Iris pigment epithelial cell (primary cell): ENCODE measurements at places on chromosomes 1 and 21.

- DNase-seq = no peak
Measured at GRCh38 chr1:182806015-182806678, 16.6 kb downstream of the NPL start.

DNA sequence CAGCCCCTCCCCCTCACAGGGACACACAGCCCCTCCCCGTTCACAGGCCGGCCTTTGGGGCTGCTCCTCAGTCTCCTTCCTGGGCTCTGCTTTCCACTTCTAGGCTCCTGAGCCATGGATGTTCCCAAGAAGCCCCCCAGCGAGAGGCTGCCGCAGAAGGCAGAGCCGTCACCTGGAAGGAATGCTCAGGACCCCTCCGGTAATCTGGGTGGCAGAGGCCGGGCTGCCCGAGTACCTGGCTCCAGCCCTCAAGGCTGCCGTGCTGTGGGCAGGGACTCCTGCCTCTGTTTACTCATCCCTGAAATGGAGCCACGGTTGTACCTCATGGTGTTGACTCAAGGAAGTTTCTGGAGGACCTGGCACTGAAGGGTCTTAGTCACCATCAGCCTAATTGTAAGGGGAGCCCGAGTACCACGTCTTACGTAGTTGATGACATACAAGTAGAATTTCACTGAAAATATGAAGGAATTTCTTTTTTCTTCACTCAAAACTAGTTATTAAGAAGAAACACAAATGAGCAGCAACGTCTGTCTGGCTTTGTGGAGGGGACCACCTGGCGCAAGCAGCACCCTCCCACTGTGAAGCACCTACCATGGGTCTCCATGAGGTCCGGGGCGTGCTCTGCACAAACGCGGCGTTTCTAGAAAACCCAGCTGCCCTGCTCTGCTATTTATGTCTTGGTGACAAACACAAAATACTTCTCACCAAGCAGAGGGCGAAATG lies 33.7 kb downstream of the PRDM15 start:
- DNase-seq = no peak

DNA sequence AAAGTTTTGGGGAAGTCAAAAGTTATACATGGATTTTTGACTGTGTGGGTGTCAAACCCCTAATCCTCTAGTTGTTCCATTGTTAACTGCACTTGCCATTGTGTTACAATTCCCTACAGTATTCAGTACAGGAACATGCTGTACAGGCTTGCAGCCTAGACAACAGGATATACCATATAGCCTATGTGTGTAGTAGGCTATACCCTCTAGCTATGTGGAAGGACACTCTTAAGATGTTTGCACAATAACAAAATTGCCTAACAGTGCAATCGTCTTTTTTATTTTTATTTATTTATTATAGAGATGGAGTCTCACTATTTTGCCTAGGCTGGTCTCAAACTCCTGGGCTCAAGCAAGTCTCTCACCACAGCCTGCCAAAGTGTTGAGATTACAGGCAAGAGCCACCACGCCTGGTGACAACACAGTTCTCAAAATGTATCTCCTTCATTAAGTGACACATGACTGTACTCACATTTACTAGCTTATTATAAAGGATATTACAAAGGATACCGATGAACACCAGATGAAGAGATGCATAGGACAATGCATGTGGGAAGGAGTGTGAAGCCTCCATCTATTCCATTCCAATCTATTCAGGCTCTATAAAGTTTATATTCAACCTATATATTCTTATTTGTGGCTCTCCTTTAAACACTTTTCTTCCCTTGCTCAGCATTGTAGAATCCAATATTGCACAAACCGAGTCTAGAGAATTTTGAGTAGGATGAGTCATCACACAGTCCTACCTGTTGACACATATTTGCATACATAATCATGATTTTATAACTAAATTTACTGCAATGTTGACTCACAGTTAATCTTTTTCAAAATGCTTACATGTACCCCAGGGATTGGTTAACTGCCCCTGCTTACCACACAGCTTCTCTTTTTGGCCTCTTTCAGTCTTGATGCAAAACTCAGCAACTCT lies 28.4 kb upstream of the CEP350 start:
- peak; percentile 80 for DNase-seq

DNA sequence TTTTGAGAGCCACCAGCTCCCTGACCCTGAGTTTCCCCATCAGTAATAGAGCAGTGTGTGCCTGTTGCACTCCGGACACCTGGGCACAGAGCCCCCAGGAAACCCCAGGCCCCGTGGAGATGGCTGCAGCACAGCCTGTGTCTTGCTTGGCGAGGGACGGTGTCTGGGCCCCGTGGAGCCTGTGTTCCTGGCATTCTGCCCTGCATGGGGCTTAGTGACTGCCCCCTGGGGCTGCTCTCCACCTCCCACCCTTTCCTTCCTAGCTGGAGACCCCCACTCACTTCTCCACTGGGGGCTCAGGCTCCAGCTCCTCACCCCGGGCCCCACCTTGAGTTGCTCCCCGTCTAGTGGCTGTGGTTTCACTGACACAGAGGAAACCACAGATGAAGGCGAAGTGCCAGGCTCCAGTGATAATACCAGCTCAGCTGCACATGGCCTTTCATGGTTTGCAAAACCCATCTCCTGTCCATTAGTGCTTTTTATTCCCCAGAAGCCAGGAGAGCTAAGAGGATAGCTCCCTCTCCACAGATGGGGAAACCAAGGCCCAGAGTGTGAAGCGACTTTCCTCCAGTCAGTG lies 39.4 kb downstream of the DMRTB1 start:
- peak; percentile 43 for DNase-seq

GRCh38 chr1:23475134-23475628 lies 8.8 kb downstream of the ASAP3 start:
- DNase-seq = peak; percentile 95

DNA sequence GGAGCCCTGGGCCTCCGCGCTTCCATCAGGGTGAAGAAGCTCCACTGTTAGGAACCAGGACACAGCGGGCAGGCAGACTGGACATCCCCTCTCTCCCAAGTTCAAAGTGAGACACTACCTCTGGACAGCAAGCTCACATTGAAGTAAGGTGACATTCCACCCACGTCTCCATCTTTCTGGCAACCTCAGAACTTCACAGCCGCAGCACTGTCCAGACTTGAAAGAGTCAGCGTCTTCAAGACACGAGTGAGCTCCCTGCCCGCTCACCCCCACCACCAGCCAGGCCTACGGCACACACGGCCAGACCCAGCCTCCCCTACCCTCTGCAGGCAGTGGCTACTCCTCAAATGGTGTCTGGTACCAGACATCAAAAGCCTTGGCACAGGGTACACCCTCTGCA lies 11.1 kb downstream of the WDR4 start:
- no peak for DNase-seq

DNA sequence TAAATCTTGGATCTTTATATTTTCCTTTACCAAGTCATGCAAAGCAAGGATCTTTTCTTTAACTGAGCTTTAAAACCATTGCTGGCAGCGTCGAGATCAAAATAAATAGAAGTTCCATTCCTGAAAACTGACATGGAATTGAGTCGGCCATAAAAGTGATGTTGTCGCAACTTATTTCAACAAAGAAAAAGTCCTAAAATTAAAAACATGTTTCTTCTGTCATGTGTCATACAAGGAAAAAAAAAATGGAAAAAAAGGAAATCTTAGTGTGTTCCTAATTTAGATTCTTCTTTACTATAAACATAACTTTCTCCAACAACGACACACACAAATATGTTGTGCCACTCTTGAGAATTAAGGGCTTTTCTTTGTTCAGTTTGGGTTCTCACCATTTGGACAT lies 34.9 kb downstream of the GREM2 start:
- no peak for DNase-seq

GRCh38 chr1:10754568-10755329 lies 41.7 kb downstream of the CASZ1 start:
- DNase-seq = no peak

GRCh38 chr21:38667291-38667870 lies 138.3 kb upstream of the ETS2 start:
- DNase-seq = no peak

DNA sequence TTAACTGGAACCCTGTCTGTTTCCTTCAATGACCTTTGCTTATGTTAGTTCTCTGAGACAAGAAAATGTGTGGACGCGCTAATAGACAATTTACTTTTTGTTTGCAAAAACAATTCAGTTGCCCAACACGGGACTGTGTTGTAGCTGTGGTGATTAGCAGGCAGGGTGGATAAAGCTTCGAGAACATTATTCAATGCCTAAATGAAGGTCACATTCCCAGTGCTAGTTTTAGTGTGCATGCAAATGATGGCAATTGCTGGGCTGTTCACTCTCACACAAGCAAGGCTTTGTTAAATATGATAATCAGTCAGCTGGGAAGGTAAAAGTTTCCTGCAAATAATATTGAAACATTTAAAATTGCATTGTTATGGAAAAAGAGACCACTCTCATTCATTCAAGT lies 188.4 kb downstream of the BACH1 start:
- no peak for DNase-seq

DNA sequence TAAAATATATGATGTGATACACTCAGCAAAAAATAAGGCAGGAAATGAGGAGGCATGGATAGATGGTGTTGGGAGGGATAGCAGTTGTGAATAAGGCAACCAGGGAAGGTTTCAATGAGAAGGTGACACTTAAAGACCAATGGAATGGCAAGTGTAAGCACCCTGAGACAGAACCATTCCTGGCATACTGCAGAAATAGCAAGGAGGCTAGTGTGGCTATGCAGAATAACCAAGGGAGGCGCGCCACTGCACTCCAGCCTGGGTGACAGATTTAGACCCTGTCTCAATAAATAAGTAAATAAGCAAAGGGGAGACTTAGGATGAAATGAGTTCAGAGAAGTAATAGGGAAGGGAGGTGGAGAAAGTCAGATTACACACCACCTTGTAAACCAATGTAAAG lies 113.9 kb downstream of the TOMM20 start:
- no peak for DNase-seq

DNA sequence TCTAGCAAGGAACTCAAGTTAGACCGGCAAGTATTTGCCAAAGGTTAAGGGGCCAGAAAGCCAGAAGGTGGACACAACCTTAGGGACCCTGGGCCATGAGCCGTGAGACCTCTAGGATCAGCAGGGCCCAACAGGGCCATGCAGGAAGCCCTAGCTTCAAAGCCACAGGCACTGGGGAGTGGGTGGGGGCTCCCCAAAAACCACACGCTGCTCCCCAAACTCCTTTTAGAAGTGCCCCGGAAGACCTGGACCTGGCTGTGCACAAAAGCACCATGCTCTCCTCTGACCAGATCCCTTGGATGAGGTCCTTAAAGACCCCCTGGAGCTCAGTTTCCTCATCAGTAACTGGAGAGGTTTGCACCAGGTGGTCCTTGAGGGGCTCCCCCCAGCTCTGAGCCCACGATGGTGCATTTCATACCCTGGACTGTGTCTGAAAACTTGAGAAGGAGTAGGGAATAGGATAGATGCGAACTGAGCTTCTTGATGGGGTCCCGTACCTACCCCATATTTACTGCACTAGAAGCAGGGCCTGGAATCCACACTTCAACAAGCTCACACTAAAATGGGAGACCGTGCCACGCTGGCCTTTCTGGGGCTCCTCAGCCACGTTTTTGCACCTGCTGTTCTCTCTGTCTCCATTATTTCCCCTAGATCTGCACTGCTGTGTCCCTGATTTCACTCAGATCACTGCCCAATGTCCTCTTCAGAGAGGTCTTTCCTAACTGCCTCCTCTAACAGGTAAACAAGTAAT lies 40.6 kb upstream of the LBR start:
- DNase-seq = no peak

DNA sequence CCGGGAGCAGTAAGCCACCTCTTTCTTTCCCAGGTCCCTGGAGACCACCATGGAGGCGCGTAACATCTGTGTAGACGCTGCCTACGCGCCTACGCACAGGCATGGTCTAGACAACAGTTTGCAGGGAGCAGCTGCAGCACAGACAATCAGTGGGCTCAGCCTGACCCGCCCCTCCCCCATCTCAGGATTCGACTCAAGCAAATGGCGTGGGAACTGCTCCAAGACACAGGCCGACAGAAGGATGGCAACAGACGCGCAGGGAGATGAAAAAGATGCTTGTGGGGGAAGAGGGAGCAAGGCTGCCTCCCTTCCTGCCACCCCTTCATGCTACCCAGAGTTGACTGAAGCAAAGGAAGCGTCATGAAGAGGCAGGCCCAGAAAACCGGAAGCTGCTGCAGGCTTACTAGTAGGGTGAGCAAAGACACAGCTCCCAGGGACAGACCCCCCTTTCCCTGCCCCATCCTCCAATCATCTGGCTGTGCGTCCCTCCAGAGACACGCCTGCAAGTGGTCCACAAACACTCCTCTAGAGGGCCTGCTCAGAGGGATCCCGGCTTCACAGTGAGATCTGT lies 19.5 kb downstream of the STK40 start:
- peak; percentile 48 for DNase-seq

DNA sequence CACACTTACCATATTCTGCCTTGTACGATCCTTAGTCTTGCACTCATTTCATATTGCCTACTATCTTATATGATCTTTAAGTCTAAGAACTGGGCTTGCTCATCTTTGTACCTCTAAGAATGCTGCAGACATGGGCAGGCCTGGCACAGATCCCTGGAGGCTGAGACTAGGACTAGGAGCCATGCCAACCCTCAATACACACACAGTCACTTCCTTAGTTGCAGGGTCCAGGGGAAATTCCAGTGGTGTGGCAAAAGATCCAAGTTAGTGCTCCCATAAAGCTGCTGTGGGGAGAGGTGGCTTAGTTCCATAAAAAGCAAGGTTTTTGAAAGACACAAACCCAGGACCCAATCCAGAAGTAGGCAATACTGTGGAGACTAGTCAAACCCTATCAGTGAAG lies 59.9 kb downstream of the CYYR1 start:
- DNase-seq = peak; percentile 15

GRCh38 chr1:86277936-86278335 lies 118.2 kb downstream of the ODF2L start:
- DNase-seq = no peak

DNA sequence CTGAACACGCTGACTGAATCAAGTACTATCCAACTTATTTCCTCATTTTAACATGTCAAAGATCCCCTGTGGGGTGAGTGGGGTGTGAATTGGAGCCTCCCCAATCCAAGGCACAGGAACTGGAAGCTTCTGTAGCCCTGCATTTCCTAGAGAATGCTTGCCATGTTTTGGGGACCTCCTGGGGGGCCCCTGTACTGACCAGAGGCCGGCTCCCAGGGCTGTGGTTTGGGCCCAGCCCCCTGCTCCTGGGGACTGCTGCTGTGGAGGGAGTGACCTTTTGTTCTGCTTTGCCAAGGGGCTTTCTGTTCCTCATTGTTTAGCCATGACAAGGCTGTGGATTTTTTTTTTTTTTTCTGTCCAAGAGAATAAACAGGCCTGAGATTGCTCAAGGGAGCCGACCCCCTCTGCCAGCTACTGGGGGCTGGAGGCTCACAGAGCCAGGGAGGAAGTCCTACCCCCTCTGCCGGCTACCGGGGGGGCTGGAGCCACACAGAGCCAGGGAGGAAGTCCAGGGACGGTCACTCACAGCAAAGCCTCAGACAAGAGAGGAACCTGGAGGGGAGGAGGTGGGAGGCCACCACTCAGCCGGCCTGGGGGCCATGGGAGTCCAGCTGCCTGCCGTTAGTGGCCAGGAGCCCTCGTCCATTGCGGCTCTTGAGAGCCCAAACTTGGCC lies 17.4 kb downstream of the TNFRSF1B start:
- peak; percentile 77 for DNase-seq

GRCh38 chr1:5911871-5912271 lies 80.4 kb downstream of the NPHP4 start:
- DNase-seq = no peak
